ENCODE measurements at places on chromosomes 16 and 17.

GRCh38 chr17:74687886-74688285 lies 24.8 kb downstream of the CD300LF start:
- no peak for DNase-seq

DNA sequence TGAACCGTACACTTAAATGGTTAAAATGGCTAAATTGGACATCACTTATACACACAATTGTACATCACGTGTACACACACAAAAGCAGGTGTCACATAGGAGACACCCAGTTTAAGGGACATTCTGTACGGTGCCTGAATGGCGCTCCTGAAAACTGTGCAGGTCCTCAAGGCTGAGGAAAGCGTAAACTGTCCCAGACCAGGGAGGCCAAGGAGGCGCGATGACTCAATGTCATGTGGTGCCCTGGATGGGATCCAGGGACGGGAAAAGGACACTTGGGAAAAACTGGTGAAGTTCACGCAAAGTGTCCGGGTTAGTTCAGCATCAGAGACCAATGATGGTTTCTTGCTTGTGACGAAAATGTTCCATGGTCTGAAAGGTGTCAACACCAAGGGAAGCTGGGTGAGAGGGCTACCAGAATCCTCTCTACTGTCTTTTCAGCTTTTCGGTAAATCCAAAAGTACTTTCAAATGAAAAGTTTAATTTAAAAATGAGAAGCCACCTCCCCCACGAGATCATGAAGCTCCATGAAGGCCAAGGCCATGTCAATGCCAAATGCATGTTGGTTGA lies 112.2 kb downstream of the CMIP start:
- DNase-seq: no peak

DNA sequence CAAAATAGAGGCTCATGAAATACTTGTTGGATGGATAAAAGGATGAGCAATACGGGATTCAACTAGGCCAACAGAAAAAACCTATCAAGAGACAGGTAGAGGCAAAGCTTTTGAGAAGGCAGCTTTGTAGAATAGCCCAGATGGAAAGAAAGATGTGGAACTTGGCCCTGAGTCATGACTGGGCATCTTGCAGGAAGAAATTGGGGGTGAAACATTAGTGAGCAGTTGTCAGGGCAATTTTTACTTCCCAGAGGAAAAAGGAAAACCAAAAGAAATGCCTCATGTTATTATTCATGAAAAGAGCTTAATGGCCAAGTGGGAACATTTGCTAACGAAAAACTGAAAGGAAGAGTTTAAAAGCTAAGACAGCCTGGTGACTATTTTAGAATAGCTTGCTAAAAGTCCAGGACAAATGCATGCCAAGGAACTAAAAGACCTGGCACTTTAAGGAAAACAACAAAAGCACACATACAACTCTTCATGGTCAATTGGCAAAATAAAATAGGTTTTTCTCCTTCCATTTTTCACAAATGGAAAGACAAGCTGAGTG lies 180.1 kb downstream of the HS3ST3A1 start:
- no peak for DNase-seq

- no peak for DNase-seq
Measured at GRCh38 chr16:57061084-57061905, 31.1 kb upstream of the CPNE2 start.

DNA sequence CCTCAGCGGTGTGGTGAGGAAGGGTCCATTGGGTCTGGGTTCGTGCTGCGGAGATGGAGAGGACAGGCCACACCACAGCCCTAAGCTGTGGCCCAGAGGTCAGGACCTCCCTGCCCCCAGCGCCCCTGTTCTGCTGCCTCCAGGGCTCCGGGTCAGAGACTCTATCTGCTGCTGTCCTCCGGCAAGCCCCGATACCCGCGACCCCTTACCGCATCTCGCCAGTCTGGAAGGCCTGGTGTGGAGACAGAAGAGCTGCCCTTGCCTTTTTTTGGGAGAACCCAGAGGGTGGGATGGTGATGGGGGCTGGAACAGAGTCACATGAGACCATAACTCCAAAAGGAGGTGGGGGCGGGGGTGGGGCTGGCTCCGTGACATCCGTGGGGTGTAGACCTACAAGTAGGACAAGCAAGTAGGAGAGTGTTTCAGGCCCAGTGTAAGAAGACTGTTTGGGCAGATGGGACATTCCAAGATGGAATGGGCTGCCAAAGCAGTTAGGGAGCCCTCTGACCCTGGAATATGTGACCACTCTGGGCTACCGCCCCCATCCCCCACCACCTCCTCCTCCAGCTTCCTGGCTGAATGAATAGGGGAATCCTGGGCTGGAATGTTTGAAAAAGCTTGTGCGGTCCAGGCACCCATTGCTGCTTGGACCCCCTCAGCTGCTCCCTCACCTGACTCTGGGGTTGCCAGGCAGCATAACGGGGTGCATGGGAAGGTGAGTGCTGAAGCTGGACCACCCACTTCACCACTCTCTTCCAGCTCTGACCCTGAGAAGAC lies 1.4 kb downstream of the XYLT2 start:
- no peak for DNase-seq

- DNase-seq: no peak
Measured at GRCh38 chr16:1706386-1707192, 594 bp downstream of the MAPK8IP3 start.

DNA sequence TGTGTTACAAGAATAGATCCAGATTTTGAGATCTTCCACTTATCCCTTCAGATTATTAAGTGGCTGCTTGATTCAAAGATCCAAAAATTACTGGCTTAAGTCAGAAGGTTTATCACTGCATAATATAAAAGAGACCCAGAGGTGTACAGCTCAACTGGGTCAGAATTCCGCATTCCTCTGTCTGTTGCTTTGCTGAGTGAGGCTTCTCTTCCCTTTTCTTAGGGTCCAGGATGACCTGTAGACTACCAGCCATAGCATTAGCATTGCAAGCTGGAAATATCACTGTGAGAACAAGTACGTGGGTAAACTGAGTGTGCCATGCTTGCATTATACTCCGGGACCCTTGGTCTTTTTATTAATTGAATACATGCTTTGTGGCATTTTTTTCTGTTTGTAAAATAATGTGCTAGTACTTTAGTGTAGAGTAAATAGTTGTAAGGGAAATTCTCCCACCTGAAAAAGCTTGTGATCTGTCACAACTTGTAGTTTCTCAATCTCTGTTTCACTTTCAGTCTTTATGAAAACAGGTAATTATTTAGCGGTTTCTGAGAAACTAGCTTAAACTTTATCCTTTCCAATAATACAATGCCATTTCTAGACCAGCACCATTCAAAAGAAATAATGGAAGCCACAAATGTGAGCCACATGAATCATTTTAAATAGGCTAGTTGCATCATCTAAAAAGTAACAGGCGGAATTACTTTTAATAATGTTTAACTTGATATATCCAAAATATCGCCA lies 61.6 kb downstream of the TNRC6C start:
- DNase-seq: no peak

DNA sequence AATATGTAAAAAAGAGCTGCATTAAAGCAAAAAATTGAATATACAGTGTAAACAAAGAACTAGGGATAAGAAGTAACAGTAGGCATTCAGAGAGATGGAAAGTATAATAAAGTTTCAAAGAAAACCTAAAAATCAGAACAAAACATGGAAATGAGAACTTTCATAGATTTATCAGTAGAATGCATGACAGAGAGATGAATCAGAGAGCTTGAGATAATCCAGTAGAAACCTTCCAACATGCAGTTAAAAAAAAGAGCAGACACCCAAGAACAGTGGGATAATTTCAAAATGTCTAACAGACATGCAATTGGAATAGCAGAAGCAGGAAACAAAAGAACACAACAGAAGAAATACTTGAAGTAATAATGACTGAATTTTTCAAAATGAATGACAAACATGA lies 1384.2 kb downstream of the CDH11 start:
- DNase-seq: no peak

- DNase-seq: no peak
Measured at GRCh38 chr16:84568066-84568465, 49.8 kb downstream of the COTL1 start.

DNA sequence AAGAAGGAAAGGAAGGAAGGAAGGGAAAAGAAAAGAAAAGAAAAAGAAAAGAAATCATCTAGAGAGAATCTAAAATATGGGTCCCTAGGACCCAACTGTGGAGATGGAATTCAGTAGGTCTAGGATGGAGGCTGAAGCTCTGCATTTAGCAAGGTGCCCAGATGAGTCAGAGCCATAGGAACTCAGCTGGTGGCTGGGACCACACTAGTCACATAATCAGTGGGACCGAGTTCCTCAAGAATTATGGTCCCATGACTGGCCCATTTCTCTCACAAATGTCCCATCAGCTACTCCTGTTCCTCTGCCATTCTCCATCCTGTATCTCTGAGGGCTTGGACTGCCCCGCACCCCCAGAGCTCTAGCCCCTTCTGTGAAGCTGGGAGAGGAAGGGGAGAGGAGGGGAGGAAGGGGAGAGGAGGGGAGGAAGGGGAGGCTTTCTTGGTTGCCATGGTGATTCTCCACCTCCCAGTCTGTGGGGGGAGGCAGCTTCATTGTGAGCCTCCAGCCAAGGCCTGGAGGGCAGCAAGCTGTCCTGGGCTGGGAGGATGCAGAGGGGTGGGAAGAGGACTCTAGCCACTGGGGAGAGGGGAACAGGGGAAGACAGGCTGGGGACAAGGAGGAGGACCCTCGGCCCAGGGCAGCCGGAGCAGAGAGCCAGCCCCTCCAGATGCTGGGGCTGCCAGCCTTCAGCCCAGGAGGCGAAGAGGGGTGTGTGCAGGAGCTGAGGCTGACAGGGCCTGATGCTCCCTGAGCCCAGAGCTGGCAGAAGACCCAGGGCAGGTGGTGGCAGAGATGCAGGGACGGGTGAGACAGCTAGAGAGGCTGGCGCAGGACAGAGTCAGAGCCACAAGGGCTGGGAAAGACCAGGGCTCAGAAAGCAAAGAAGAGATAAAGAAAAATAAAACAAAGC lies 37.8 kb upstream of the LHX1 start:
- no peak for DNase-seq

- no peak for DNase-seq
Measured at GRCh38 chr16:68526143-68526781, 12.8 kb upstream of the ZFP90 start.

DNA sequence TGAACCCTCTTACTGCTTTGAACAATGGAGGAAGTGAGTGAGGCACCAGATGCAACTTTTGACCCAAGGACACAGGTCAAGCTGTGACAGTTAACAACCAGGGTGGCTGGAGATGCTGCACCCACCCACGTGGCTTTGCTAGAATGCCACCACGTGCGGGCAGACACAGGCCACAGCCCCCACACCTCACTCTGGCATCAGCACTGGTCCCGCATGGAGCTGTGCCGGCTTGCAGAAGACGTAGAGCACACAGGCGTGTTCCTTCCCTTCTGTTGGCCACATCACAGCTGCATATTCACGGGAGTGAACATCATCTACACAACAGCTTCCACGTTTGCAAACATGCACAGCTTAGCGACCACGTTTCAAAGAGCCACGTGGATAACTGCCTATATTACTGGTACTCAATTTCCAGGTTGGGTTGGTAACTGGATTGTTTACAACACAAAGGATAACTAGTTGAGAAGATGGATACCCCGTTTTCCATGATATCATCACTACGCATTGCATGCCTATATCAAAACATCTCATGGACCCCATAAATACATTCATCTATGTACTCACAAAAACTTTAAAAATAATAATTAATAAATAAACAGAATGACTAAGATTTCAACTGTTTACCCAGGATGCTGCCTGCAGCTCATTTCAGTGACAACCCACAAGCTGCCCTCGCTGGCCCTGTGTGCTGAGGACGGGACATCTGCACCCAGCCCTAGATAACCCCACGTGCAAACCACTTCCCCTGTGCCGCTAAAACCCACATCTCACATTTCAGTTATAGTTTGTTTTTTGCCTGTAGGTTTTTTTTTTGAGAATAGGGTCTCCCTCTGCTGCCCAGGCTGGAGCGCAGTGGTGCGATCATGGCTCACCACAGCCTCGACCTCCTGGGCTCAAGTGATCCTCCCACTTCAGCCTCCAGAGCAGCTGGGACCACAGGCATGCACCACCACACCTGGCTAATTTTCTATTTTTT lies 132.0 kb downstream of the ANKRD11 start:
- no peak for DNase-seq

DNA sequence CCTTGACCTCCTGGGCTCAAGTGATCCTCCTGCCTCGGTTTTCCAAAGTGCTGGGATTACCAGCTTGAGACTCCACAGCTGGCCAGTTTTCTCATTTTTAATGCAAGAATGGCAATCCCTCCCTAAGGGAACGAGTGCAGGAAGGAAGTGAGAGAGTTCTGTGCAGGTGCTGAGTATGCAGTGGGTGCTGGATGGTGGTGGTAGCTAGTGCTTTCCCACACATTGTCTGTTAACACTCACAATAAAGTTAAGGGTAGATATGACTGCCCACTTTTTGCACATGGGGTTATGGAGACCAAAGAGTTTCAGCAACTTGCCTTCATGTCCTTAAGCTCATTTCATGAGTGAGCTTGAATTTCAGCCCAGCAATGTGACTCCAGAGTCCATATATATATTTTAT lies 18.5 kb downstream of the RGS9 start:
- no peak for DNase-seq

- DNase-seq: no peak
Measured at GRCh38 chr17:16444258-16444886, 29.0 kb downstream of the TRPV2 start.

DNA sequence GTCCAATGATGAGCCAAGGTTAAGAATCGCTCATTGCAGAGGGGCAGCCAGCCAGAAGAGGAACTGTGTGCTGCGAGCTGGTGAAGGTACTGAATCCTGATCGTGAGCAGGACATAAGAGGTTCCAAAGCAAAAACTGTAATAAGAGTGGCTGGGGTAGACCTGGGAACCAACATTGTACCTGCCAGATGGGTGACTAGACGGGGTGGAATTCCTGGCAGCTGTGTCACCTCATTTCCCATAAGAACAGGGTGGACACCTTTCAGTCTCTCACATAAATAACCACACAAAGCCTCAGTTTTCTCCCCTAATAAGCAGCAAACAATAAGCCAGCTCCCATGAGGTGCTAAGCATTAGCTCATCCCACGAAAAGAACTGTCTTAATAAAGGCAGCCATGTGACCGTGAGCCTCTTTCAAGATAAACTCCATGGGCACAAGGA lies 290.3 kb downstream of the SOX9 start:
- no peak for DNase-seq

DNA sequence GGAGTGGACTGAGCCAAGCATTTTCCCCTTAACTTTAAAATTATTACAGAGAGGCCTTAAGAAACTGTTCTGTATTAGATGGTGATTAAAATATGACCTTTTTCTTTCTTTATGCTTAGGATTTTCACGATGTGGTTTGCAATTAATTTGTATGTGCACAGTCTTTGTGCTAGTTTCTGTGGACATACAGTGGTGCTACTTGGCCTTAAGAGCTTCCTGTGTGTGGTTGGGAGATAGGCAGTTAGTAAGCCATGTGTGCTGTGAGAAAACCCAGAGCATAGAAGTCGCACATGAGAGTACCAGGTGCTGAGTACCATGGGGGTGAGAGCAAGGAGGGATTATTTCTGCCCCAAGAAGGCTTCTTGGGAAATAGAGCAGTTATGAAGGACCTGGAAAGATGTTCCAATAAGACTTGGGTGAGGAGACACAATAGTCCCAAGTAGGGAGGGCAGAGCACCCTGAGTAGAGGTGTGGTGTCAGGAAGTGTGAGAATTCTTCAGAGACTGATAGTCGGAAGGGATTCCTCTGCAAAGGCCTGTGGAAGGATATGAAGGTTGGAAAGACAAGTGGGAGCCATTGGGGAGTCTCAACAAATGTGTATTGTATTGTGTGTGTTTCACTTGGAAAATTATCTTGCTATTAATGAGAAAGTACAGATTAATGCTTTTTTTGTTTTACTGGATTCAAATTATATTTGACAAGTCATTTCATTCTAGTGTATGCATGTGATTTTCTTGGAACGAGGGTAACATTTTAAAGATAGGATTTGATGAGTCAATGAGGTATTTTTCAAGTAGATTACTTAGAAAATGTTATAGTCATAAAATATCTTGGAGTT lies 239.9 kb downstream of the PRKCA start:
- no peak for DNase-seq

Data from stimulated activated CD8-positive, alpha-beta memory T cell treated with anti-CD3 and anti-CD28 coated beads, Interleukin-4, amount 100 ng/mL, for 1 hour (primary cell).